Choroid plexus epithelial cell (primary cell): ENCODE measurements at places on chromosomes 13 and 19.

GRCh38 chr13:43195551-43195950 lies 172.2 kb downstream of the DNAJC15 start:
- peak; percentile 4 for DNase-seq

DNA sequence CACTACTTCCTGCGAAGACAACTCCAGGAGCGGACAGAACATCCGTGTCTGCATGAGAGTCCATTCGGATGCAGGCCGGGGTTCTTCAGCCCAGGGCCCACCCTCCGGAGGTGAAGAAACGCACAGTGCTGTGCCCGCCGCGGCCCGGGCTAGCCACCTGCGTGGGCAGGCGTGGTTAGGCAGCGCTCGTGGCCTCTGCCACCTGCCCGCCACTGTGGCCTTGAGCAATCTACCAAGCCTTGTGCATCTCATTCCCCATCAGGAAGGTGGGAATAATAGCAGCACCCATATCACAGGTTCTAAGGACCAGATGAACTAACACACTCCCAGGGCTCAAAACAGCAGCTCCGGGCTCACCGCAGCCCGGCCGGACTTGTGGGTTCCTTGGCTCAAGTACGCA lies 26.7 kb upstream of the PABPC3 start:
- no peak for DNase-seq

- DNase-seq, result no peak
Observed at GRCh38 chr19:39924952-39925351, 9.5 kb downstream of the FCGBP start.

GRCh38 chr13:55000844-55001243 lies 1972.2 kb downstream of the OLFM4 start:
- DNase-seq, result no peak

DNA sequence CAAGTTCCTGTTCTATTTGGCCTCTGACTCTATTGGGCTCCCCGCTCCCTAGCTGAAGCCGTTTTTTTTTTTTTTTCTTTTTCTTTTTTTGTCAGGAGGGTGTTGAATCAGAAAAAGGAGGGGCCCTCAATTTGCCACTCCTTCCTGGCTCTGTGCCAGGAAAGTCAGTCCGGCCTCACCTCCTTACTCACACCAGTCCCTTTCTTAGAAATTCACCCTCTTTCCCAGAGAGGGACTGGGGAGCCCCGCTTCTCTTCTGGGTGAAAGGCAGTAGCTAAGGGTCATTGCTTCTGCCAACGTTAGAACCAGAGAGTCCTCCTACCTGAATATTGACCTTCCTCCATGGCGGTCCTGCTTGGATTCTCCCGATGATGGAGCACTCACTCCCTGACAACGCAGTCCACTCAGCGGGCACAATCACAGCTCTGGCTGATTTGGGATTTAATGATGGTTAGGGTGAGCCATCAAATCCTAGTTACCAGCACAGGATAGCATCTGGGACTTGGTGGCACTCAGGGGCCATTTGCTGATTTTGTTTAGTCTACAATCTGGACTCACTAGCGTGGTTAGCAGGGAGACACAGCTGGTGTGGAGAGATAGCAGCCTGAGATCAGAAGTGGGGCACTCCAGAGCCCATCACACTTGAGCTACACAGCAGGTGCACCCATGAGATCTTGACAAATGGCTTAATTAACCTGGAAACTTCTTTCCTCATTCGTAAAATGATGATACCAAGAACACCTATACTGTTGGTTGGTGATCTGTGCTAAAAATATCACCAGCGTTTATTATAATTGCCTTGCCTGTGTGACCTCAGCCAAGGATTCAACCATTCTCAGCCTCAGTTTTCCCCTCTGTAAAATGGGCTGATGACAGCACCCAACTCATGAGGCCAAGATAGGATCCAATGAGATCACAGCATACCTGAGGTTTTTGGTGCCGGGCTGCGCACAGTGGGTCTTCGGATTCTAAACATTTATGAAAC lies 2.2 kb downstream of the FCER2 start:
- DNase-seq, result no peak
